ENCODE measurements at places on chromosomes 5 and 9.

- no peak for DNase-seq
These were observed 140.2 kb downstream of the ALDH1A1 start for GRCh38 chr9:72812559-72813111.

GRCh38 chr9:75911390-75911789, 20.9 kb downstream of the PCSK5 start:
- DNase-seq, result peak; percentile 62

GRCh38 chr9:137095664-137096517, 9.1 kb downstream of the MAN1B1 start:
- peak; percentile 93 for DNase-seq

GRCh38 chr5:130937046-130937445, 228.0 kb downstream of the HINT1 start:
- DNase-seq, result no peak

GRCh38 chr5:176474476-176474875, 26.3 kb downstream of the FAF2 start:
- DNase-seq, result no peak

- DNase-seq, result no peak
These were observed 254.3 kb downstream of the CDH12 start for GRCh38 chr5:22598796-22599195.

DNA sequence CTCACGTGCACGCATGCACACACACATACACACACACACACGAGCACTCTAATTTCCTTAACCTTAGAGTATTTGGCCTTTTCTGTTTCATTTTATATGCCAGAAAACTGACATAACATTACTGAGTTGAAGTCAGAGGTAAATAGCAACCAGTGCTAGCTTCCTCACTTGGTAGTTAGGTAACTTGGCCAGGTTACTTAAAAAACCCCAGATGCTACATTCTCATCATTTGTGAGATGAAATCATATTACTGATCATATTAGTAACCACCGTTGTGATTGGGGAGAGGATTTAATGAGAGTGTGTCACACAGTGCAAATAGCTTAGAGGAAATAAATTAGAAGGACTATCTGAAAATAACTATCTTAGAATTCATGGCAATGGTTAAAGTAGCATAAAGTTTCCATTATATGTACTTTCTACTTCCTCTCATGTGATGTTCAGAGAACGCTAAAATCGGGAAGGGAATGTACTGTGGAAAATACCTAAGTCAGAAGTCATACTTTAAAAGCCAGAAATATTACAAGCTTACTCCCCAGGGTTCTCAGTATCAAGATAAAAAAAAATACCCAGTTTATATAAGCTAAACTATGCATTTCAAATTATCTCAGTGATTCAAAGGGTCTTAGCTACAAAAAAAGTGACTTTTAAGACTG, 120.5 kb downstream of the TUSC1 start:
- DNase-seq, result no peak

DNA sequence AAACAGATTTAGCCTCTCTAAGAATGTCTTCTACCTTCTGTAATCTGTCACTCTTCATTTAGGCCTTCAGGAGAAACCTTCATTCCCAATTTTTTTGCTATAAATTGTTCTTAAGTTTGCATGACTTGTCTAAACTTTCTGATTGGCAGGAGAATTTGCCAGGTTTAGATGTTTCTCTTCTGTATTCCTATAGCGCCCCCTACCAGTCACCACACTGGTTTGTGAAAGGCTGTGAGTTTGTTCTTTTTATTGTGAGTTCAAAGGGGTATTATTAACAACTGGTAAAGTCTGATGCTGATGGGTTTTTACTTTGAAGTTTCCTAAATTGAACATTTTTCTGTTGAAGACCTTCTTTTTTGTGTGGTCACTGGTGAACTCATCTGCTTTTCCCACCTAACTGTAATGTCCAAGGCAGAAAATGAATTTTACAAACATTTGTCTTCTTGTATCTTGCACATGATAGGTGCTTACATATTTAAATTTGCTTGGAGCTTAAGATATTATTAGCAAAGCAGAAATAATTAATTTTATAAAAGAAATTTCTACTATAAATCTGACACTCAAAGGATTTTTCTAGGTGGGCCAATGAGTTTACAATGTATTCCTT, 18.4 kb upstream of the F2RL2 start:
- peak; percentile 77 for DNase-seq

DNA sequence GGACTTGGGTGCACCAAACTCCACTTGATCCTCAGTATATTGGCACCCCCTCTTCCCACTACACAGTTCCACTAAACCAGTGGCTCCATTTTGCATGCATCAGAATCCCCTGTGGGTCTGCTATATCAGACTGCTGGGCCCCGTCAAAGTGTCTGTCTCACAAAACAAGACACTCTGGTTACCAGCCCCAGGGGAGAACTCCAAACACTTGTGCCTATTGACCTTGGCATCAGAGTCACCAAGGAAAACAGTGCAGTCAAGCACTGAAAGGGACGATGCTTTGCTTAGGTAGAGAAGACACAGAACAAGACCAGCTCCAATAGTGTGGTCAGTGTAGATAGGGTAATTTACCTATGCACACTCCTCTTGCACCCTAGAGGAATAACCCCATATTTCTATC, 205.8 kb upstream of the RAI14 start:
- DNase-seq, result no peak

- no peak for DNase-seq
These were observed 47.2 kb downstream of the PCSK5 start for GRCh38 chr9:75937521-75938258.

- no peak for DNase-seq
These were observed 1.2 kb downstream of the C9orf72 start for GRCh38 chr9:27572061-27572460.

DNA sequence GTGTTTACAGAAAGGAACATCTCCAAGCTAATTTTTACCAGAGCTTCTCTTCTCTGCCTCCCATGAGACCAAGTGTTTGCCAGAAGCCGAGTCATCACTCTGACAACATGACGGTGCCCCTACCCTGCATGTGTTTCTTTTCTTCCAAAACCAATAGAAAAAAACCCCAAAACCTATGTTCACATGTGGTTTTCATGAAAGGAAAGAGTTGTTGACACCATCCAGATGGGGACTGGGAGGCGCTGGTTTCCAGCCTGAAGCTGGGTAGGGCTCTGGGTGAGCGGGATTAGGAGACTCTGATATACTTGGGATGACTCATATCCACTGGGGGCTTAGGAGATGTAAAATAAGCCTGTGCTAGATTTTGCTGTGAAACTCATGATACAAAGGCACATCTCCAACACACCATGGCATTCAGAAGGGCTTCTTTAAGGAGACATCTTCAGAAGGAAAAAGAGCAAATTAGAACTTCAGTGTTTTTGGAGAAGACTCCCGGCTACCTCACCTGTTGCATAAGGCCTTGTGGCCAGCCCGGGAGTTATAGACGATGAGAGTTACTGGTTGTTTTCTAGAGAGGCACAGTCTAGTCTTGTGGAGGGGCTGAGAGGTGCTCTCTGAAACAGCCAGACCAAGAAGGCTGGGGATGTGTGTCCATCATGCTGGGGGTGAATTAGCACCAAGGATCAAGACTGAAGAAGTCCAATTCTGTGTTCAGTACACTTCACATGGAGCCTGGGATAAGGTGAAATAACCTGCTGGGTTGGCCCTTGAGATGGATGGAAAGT, 108.9 kb upstream of the LHFPL2 start:
- peak; percentile 13 for DNase-seq

DNA sequence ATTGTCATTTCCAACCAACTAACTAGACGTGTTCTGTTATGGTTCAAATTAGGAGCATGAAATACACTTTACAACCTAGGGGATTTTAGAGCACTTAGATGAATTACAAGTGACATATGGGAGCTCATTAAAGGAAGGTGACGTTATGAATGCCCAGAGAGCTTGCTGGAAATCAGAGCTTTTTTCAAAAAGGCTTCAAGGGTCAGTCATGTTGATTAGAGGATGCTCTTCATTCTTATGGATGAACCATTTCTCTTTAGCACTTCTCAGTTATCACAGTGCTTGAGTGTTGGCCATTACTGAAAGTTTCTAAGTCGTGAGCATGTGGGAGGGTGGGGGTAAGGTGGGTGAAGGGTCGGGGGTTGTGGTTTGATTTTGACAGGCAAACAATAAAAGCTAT, 1245.5 kb upstream of the DMAC1 start:
- no peak for DNase-seq

- DNase-seq, result peak; percentile 45
These were observed 47.1 kb upstream of the CTSL start for GRCh38 chr9:87678650-87679355.

DNA sequence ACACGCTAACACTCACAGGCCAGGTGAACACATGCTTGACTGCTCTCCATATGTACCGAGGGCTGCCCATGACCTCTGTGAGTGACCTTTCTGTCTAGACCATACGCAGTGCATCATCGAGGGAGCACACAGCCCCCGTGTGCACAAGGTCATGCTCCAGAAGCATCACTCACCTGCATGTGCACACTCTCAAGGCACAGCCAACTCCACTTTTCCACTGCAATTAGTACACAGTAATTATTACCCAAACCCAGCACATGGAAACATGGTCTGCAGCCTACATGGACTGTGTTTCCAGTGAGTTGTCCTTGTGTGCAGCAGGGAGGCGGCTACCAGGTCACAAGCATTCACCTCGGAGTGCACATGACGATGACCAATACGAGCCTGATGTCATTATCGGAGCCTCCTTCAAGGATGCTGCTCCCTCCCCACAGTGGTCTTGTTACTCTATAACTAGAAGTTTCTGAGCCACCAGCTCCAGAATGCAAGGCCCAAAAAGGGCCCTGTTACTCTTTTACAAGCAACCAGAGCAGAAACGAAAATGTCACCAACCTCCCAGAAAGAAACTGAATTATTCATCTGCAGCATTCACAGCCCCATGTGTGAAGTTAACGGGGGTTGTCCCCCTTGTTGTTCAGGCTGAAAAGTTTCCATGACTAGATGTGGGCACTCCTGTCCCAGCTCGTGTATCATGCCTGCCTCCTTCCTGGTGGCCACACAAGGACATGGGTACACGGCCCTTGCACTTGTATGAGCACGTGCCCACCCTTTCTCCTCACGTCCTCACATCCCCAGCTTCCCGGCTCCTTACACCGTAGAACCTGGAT, 31.2 kb downstream of the SEMA4D start:
- DNase-seq, result peak; percentile 82

GRCh38 chr5:19241690-19242089, 746.3 kb downstream of the CDH18 start:
- no peak for DNase-seq

GRCh38 chr5:159021901-159022556, 77.7 kb downstream of the EBF1 start:
- DNase-seq, result no peak

DNA sequence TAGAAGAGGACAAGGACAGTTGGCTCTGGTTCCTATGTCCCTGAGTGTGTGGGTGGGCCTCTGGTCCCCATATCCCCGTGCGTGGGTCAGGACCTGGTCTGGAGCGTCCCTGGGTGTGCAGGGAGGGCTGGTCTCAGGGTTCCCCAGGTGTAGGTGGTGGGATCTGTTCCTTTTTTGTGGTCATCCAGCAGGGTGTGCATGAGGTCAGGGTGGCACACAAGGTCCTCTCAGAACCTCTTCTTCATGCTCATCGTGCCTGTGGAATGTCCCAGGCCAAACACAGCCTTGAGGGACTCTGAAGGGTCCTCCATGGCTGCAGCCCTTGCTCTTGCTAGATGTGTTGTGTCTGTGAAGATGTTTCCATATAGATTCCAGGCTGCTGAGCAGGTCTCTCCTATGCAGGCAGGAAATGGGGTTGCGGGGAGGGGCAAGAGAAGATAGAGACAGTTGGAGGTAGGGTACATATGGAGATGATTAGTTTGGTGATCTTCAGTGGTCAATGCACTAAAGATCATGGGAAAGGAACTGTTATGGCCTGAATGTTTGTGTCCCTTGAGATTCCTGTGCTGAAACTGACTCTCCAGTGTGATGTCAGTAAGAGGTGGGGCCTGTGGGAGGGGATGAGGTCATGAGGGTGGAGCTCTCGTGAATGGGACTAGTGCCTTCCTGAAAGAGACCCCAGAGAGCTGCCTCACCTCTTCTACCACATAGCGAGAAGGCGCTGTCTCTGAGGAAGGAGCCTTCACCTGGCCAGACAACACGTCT, 53.1 kb downstream of the NXNL2 start:
- no peak for DNase-seq

DNA sequence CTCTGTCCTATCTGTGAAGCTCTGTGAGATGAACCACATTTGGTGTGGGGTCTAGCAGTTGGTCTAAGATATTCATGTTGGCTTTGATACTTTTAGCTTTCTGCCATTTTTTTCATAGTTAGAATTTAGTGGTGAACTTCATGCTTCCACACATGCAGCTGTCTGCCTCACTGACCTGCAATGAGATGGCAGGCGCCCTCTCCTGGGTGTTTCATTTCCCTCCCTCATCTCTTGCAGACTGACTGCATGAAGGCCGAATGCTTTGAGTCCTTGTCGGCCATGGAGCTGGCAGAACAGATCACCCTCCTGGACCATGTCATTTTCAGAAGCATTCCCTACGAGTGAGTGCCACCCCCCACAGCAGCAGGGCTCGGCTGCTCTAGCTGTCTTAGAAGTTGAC, 26.1 kb upstream of the CKMT2 start:
- no peak for DNase-seq

DNA sequence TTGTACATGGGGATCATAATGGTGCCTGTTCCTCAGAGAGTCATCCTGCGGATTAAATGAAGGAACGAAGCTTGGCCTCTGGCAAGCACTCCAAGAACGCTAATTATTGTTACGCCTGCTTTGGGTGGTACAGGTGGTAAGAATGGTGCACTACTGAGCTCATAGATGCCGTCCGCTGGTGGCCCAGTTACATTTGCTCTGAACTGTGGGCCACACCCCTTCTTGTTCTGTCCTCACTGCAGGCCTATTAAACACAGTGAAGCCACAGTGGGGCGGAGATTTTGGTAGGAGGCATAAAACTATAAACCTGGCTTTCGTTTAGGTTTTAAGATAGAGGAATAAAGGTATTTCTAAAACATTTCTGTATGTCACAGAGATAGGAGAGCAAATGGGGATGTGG, 40.6 kb upstream of the FER start:
- DNase-seq, result no peak

DNA sequence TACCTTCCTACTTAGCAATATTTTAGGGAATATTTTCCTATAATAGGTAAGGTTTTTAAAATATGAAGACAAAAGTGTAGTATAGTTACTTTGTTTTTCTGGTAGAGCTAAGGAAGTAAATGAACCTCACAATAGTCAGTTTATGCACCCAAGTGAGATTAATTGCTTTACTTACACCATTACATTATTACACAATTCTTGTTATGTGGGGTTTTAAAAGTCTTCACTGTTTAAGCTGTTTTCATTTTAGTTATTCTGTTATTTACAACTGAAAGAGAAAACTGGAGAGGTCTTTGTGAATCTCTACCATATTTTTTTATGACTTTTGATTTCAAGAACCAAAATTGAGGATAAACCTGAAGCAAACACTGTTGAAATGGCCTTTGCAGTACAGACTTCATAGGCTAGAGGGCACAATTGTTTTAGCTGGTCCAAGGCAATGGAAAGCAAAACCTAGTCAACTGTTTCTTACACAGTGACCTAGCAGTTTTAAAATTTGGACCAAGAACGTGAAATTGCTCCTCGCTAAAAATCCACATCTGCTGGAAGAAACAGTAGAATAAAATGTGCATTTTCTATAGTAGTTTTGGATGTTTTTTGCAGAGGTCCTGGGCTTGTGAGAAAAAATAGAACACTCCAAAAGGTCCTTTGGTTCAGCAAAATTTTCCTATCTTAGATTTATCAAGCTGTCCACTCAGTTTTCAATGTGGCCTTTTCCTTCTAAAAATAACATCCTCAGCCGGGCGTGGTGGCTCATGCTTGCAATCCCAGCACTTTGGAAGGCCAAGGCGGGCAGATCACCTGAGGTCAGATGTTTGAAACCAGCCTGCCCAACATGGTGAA, 66.4 kb upstream of the FER start:
- no peak for DNase-seq
